ENCODE measurements at places on chromosomes 13 and 19.
A peak's percentile ranks its signal among the peaks of the same experiment; 100 is the strongest.

DNA sequence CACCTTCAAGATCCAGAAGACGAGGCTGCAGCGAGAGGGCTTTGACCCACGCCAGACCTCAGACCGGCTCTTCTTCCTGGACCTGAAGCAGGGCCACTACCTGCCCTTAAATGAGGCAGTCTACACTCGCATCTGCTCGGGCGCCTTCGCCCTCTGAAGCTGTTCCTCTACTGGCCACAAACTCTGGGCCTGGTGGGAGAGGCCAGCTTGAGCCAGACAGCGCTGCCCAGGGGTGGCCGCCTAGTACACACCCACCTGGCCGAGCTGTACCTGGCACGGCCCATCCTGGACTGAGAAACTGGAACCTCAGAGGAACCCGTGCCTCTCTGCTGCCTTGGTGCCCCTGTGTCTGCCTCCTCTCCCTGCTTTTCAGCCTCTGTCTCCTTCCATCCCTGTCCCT lies 7.0 kb upstream of the PGLS start:
- DNase-seq = no peak

DNA sequence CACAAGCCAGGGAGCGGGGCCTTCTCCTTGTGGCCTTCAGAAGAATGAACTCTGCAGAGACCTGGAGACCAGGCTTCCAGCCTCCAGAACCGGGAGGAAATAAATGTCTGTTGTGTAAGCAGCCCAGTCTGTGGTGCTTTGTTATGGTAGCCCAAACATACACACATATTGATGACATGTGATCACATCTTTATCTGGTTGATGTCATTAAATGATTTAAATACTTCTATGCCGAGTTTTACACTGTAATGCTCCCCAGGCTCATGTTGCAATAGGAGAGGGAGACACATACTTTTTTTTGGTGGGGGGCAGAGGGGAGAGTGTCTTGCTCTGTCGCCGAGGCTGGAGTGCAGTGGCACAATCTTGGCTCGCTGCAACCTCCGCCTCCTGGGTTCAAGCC lies 188.0 kb upstream of the IRS2 start:
- no peak for DNase-seq

DNA sequence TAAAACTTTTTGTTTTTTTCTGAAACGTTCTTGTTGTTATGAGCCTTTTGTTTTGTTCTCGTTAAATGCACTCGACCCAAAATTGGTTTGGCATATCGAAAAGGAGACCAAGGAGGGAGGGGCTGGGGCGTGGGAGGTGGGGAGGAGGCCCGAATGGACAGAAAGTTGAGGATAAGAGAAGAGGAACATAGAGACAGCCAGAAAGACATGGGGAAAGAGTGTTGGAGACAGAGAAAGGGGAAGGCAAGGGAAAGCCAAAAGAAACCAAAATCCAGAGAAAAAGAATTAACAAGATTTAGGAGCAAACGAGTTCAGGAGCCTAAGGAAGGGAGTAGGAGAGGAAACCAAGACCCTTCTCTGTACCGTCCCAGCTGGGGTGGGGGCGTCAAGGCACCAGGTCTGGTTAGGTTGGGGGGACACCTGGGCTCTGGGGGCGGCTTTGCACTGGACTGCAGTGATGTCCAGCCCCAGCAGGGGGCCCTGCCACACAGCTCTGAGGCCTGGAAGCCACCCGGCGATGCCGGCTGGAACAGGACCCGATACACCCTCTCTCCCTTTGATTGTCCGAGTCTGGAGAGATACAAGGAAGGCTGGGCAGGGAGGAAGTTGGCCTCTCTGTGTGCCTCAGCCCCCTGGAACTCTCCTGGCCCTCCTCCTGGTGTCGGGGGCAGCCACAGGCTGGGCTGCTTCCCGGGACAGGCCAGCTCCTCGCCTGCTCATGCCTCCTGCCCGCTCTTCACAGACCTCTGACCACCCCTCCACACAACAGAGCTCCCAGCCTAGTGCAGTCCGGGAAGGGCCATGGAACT lies 11.6 kb upstream of the ASF1B start:
- peak; percentile 4 for DNase-seq

DNA sequence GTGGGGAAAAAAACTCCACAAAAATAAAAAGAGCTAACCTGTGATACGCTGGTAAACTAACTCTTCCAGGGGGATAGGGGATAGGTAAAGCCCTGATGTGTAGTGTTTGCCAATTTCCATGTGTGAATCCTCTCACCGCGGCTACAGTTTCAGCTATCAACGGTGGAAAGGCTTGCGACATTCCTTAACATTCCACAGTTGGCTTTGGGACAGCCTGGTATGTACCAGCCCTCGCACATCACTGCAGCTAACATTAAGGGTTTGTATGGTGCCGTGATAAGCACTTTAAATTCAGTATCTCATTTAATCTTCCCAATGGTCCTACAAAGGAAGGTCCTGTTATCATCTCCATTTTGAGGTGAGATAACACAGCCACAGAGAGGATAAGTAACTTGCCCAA lies 112.4 kb downstream of the KATNAL1 start:
- DNase-seq = no peak

- no peak for DNase-seq
Observed at GRCh38 chr13:112709825-112710783, 20.3 kb downstream of the ATP11A start.

GRCh38 chr19:3573162-3573857 lies 566 bp downstream of the HMG20B start:
- no peak for DNase-seq

DNA sequence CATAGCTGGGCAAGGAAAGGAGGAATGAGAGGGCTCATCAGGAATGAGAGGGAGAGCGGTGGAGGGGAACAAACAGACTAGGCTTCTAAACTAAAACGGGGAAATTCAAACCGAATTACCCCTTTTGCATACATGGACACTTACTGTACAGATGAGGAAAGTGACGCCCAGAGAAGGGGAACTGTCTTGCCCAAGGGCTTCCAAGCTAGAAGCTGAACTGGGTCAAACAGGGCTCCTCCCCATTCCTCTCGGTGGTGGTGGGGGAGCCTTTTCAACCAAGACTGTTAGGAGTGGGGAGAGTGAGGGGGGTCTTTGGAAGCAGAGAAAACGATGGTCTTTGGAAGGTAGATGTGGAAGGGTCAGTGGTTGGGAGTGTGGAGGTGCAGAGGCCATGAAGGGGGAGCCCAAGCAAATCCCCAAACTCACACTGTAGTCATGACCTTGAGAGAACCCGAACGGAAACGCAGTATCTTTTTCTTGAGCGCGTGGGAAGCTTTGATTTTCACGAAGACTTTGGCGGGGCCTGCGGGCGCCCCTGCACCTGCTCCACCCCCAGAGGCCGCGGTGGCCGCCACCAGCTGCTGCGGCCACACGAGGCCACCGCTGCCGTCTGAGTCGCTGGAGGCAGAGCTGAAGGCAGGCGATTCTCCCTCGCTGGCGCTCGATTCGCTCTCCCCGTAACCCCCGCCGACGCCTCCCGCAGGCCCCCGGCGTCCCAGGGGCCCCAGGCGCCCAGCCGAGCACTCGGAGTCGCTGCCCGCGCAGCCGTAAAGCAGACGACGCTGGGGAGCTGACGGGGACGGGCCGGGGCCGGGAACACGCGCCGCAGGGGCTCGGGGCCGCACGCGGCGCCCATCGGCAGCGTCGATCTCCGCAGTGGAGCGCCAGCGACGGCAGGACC lies 12.3 kb upstream of the GNG8 start:
- no peak for DNase-seq

- DNase-seq = no peak
Observed at GRCh38 chr13:64457976-64458375, 2772.2 kb downstream of the PCDH9 start.

GRCh38 chr19:2636897-2637683 lies 65.4 kb downstream of the GNG7 start:
- DNase-seq = no peak

GRCh38 chr19:44640518-44640917 lies 3.2 kb upstream of the PVR start:
- DNase-seq = no peak

DNA sequence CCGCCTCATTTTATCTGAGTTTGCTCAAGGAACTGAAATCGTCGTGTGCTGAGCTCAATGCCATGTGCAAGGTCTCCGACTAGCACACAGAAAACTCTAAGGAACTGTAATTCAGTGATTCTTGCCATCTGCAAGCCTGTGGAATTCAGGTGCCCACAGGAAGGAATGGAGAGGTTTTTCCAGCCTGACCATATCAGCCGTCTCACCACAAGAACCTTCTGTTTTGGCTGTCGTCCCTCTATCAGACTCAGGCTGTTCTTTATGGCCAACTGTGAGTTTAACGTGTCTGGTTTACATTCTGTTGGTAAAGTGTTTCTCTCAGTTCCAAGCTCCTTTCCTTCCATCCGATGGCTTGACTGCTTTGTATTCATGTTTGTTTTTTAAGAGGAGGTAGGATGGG lies 293.5 kb downstream of the SPRY2 start:
- DNase-seq = peak; percentile 88

DNA sequence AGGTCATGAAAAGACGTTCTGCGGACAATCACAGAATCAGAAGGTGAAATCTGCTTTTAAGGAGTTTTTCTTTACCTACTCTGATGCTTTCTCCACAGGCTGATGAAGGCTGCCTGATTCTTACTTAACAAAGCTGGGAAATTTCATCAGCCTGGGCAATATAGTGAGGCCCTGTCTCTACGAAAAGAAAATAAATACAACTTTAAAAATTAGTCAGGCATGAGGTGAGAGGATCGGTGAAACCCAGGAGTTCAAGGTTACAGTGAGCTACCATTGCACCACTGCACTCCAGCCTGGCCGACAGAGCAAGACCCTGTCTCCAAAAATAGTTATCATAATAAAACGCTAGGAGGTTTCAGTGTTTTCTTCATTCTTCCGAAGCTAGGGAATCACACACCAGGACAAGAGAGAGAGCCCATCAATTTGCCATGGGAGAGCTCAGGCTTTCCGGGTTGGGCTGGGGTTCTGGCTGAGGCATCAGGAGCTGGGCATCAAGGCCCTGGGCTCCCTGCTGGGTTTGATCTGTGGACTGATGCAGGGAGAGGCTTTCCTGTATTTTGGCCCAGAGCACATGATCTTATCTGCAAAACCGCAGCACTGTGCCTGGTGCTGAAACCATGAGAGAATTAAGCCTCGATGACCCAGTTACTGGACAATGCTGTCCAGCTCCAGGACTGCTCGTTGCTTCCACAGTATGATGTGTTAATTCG lies 25.1 kb upstream of the CEBPG start:
- DNase-seq = no peak

- no peak for DNase-seq
Observed at GRCh38 chr13:83007226-83007625, 875.0 kb downstream of the SLITRK1 start.

- no peak for DNase-seq
Observed at GRCh38 chr13:98462946-98463345, 114.0 kb downstream of the STK24 start.

DNA sequence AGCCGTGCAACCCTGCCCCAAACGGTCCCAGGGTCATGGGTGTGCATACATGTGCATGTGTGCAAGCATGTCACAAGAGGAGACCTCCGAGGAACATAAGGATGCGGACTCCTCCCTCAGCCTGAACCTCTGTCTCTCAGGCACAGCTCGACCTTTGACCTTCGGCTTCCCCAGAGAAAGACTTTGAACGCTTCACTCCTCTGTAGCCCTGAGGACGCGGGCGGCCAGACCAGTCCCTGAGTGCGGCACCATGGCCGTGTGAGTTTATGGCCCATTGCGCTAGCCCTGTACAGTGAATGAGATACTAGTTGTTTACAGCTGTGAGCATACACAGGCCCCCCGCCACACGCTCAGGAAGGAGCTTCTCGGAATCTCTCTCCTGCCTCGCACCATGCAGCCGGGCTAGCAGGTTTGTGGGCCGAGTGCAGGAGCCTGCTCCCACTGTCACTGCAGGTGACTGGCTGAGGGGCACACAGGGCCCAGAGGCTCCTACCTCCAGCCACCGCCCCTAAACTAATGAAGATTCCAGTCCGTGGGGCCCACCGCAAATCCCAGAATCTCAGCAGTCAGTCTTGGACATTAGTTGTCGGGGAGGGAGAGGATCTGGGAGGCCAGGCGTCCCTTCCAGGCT lies 10.8 kb downstream of the RASA3 start:
- no peak for DNase-seq

DNA sequence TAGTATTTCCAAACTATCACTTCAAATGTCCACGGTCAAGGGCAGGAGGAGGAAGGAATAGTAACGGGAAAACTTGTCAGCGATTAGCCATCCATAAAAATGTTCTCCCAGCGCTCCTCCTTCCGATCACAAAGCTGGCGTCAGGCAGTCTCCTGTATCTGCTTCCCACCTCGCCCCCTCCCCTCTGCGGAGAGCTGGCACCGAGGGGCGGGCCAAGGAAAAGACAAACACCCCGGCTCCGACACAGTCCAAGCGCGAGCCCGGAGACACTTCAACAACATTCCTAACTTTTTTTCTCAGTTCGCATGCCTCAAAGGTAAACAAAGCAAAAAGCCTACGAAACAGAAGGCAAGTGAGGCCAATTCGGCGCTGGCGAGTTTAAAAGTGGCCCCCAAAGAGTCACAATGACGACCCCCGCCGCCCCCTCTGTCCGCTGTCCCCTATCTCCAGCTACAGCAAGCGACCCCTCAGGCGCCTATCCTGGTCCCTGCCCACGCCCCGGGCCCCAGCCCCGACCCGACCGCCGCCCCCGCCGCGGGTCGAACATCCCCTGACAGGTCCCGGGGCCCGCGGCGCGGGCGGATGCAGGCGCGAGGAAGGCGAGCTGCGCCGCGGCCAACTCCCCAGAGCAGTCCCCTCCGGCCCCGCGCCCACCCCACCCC lies 736 bp downstream of the SMAD9 start:
- peak; percentile 3 for DNase-seq

DNA sequence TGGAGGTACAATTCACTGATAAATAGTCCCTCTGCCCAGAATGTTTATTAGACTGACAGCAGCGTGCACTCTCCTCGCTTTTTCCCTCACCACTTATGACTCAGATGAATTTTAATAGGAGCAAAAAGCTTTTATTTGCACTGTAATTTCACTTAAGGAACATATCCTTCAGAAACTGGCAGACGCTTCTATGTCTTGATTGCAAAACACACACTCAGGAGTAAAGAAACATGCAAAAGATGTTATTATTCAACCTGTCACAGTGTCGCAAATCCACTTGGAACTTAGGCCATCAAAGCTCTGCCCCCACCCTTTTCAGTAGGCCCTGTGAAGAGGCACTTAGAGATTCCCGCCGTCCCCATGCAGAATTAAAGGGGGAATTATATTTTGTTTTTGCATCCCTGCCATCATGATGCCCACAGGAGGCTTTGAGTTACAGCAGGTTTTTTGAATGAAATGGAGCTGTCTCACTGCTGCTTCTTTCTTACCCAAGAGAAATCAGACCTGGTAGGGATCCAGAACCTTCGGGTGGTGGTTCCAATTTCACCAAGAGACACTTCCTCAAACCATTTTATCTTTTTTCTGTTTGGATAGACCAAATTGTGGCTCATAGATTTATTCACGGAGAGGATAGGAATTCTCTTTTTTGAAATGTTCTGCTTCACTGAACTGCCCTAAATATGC lies 74.5 kb downstream of the GGACT start:
- DNase-seq = no peak

GRCh38 chr13:80086304-80086721 lies 254.6 kb downstream of the SPRY2 start:
- DNase-seq = no peak

Measured in astrocyte of the cerebellum (primary cell).